Left renal cortex interstitium (tissue), 4 donors: ENCODE measurements at places on chromosomes 13 and 19.

DNA sequence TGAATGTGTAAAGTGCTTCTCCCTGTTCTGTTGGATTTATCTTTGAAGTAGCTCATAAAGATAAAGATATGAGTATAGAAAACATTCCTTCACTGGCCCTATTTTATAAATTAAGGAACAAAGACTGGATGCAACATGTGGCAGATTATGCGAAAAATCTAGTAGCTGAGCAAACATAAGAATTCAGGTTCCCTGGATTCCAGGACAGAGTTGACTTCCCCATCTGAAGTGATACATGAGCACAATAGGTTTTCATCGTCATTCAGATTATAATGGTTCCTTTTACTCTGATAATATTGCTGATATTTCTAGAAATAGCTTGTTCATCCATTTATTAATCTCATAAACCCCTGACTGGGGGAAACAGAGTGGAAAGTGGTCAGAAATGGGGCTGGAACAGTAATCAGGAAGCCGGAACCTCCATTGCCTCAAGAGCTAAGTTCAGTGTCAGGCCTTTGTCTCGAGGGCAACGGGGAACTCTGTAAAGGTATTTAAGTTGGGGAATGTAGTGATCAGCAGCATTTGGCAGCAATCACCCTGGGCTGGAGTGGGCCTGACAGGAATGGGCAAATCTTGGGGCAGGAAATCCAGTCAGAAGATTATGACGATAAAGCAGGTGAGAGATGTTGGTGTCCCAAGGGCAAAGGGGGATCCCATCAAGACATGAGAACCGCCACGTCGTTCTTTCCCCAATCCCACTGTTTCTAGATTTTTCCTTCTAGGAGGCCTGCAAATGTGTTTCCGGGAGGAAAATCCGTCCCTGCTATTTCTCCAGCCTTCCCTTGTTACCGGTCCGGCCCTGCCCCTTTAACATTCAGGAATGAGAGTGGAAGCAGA, 232.5 kb upstream of the SERP2 start:
- no peak for DNase-seq

DNA sequence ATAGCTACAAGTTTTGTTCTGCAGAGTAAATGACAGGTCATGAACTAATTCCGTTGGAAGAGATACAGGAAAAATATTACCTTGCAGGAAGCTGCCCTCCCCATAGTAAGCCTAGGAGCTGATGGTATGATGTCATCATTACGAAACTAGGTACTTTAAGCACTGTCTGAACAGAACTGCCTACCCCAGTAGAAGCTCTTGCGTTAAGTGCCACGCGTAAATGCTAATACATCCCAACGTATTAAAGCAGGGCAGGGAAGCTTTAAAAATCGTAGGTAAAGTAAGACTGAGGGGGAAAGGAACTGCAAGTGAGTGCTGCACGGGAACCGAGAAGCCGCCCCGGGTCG, 572 bp downstream of the UGGT2 start:
- DNase-seq: peak; percentile 27

DNA sequence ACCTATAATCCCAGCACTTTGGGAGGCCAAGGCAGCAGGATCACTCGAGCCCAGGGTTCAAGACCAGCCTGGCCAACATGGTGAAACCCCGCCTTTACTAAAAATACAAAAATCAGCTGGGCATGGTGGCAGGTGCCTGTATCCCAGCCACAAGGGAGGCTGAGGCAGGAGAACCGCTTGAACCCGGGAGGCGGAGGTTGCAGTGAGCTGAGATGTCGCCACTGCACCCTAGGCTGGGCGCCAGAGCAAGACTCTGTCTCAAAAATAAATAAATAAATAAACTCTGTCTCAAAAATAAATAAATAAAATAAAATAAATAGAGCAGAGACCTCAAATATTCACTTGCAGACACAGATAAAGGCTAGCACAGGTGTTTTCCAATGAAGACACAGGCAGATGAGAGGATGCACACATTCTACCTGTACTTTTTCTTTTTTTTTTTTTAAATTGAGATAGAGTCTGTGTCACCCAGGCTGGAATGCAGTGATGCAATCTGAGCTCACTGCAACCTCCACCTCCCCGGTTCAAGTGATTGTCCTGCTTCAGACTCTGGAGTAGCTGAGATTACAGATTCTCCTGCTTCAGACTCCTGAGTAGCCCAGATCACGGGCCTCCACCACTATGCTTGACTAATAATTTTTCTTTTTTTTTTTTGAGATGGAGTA, 2.7 kb upstream of the RPS16 start:
- no peak for DNase-seq

- no peak for DNase-seq
Observed at GRCh38 chr19:54630782-54631181, 498 bp downstream of the LILRB1 start.

DNA sequence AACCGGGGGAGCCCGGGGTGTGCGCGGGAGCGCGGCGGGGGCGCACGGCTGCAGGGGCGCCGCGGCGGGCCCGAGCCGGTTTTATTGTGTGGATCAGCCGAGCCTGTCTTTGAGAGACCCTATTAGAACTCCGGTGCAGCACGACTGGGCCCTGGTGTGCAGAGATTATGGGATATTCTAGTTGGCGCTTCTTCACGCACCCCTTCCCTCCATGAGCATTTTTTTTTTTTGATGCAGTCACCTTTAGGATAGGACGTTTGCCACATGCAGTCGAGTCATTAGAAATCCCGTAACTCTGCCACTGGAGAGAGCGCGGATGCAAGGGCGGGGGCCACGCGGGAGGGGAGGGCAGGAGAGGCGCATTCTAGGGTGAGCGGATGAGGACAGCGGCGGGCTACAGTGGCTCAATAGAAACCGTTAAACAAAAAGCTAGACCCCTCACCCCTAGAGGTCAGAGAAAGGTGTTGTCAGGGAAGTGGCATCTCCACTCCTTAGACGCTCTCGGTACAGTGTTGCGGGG, 3.7 kb downstream of the FGF9 start:
- DNase-seq: no peak

DNA sequence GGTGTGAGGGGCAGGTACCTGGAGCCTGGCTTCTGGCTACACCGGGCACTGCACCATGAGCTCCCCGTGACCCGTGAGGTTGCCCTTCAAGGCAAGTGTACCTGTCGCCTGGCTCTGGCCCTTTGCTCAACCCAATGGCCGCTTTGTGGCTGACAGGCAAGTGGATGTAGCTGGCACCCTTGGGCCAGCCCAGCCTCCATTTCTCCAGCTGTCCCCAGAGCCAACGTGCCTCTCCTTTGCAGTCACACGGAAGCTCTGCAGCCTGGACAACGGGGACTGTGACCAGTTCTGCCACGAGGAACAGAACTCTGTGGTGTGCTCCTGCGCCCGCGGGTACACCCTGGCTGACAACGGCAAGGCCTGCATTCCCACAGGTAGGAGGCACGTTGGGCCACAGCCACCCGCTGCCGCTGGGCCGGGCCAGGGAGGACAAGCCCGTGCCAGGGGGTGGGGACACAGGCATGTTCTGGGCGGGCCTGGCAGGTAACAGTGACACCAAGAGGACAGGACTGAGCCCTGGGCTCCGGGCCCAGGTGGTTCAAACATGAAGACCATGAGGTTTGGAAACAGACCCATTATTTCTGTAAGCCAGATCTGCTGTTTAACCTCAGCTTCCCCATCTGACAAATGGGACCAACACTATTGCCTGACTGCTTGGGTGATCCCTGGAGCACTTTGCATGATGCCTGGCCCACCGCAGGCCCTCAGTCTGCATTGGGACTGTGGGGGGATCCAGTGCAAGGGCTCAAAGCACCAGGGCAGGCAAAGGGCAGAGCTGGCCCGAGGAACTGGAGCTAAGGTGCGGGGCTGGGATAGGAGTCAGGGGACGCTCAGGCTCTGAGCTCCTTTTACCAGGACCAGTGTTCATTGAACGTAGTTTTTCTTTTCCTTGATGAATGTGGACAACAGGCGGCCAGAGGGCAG, 17.5 kb upstream of the PROZ start:
- no peak for DNase-seq

DNA sequence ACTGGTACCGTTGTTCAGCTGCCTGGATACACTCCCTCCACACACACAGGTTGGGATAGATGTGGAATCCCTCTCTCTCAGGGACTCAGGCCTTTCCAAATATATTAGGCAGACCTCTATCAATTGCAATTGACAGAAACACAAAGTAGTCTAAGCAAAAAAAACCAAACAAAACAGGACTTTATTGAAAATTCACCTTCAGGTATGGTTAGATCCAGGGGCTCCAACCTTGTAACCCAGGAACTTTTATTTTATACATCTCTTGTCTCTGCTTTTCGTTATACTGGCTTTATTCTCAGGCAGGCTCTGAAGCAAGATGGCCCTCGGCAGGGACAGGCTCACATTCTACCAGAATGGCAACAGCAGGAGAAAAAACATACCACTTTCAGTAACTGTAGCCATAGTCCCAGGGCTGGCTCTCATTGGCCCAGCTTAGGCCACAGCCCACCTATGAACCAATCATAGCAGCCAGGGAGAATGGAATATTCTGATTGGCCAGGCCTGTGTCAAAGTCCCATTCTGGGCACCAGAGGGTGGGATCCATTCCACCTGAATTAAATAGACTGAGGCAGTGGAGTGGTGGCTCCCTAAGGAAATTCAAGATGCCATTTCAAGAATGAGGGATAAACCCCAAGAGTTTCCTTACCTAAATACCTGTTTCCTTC, 13.1 kb upstream of the CEACAM19 start:
- no peak for DNase-seq

DNA sequence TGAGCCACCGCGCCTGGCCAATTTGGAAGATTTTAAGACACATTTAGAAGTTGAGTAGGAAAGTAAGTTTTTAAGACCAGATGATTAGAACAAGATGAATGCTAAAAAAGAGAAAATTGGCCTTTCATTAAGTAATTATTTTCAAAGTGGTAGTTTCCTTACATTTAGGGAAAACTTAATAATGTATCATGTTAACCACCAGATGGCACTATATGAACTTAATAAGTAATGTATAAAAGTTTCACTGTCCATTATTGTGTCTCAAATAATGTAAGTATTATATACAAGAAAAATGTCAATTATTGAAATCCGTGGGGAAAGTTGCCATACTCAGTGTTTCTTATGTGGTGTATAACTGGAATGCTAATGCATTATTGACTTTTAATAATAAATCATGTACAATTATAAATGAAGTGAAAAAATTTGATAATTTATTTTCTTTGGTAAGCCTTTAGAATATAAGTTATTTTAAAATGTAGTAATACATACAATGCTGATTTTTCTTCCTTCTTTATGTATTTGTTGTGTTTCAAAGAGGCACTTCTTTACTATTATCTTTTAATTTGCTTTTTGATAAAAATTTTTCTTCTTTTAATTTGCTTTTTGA, 29.2 kb downstream of the COG6 start:
- no peak for DNase-seq

DNA sequence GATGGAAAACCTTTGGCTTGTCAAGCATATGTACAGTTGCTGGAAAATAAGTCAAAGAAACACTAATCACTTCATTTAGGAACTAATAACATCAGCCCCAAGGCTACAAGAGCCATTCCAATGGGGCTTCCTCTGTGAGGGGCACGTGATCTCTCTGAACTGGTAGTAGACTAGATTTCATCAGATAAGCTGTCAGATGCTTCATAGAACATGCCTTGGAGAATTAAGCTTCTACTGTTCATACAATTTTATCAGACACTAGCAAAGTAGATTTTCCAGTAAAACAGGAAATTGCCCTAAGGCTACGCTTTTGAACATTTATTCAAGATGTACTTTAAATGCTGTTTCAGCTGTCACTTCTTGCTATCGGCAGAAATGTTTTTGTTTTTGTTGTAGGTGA, 107.8 kb downstream of the EDNRB start:
- no peak for DNase-seq

DNA sequence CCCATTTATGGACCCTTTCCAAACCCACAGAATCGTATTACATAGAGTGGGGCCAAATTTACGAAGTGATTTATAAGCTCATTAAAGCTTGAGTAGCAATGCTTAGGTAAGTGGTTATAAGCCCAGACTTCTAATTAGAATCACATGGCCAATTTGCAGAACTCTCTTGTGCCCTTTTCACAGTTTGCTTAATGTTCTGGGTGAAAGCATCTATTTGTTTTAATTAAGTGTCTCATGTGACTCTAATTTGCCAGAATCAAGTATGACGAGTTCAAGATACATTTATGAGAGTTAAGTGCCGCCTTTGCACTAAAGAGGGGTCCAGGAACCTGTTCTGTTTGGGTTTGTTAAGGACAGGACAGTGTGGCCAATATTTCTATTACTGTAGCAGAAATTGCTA, 46.0 kb upstream of the ZNF681 start:
- no peak for DNase-seq
